Sigmoid colon (tissue), 7 donors: ENCODE measurements at places on chromosomes 5 and 9.

- DNase-seq = no peak
Measured at GRCh38 chr5:142969624-142970439, 199.7 kb downstream of the ARHGAP26 start.

GRCh38 chr5:87263498-87263897 lies 4.2 kb upstream of the RASA1 start:
- DNase-seq = no peak

DNA sequence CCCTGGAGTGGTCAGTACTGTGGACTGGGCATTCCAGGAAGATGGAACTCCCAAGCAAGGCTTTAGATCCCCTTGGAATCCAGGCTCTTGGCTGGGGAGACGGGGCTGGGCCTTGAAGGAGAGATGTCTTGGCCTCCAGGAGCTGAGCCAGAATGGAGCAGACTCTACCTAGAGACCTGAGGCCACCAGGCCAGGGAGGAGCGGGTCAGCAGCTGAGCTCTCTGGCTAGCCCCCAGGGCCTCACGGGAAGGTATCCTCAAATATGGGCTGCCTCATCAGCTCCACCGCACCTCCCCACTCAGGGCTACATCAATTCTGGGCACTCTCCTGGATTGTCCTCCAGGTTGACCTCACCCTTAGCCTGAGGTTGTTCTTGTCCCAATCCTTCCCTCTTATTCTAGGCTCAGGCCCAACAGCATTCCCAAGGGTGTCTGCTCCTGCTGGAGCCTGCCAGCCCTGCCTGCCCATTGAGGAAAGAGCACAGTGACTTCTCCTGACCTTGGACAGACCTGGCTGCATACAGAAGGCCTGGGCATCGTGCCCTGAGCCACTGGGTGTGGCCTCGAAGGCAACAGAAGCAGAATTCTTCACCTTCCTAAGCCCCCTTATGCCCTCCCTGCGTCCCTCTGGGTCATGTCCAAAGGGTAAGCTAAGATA lies 3.0 kb upstream of the PDLIM4 start:
- DNase-seq = peak; percentile 72

DNA sequence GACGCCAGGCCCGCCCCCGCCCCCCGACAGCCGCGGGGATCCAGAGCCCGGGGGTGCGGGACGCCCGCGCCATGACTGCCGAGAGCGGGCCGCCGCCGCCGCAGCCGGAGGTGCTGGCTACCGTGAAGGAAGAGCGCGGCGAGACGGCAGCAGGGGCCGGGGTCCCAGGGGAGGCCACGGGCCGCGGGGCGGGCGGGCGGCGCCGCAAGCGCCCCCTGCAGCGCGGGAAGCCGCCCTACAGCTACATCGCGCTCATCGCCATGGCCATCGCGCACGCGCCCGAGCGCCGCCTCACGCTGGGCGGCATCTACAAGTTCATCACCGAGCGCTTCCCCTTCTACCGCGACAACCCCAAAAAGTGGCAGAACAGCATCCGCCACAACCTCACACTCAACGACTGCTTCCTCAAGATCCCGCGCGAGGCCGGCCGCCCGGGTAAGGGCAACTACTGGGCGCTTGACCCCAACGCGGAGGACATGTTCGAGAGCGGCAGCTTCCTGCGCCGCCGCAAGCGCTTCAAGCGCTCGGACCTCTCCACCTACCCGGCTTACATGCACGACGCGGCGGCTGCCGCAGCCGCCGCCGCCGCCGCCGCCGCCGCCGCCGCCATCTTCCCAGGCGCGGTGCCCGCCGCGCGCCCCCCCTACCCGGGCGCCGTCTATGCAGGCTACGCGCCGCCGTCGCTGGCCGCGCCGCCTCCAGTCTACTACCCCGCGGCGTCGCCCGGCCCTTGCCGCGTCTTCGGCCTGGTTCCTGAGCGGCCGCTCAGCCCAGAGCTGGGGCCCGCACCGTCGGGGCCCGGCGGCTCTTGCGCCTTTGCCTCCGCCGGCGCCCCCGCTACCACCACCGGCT lies 1.0 kb downstream of the FOXE1 start:
- DNase-seq = no peak

GRCh38 chr9:85451680-85452079 lies 290.1 kb downstream of the AGTPBP1 start:
- DNase-seq = no peak

- DNase-seq = no peak
Measured at GRCh38 chr5:160310140-160310539, 2.2 kb downstream of the CCNJL start.
